ENCODE measurements at places on chromosomes 13 and 19.

DNA sequence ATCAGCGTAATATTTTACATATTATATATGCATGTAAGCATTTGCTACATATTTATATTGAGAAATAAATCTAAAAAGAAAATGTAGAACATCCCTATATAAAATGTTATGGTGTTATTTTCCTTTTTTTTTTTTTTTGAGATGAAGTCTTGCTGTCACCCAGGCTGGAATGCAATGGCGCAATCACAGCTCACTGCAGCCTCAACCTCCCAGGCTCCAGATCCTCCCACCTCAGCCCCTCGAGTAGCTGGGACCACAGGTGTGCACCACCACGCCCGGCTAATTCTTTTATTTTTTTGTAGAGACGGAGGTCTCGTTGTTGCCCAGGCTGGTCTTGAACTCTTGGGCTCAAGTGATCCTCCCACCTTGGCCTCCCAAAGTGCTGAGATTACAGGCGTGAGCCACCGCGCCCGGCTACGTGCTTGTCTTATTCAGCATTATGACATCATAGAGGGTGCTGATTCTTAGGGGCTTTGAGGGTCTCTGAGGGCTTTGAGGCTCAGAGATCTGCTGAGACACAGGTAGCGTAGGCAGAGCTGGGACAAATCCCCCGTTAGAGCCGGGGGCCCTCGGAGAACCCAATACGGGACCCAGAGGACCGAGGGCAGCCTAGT lies 101.9 kb downstream of the GADD45B start:
- DNase-seq = no peak

DNA sequence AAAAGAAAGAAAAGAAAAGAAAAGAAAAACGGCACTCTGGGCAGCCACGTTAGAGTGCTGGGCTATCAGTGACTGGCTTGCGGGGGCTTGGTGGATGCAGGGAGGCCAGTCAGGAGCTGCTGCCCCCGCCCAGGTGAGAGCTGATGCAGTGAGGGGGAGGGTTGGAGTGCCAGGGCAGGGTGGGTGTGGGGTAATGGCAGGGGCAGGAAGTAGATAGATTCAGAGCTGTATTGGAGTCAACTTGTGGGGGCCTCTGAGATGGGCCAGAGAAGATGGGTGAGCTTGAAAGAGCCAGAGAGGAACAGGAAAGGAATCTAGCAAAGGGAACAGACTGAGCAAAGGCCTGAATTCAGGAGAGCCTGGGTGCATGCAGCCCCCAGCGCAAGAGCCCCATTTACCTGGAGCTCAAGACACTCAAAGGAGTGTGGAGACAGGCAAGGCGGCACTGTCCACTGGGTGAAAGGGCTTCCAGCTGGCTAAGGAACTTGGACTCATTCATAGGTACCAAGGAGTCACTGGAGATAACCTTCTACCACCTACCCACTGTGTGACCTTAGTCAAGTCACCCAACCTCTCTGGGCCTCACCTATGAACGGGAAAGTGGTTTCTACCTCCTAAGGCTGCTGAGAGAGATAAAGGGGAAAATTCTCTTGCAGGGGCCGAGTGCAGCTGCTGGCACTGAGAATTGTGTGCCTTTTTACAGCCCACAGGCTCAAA lies 20.2 kb downstream of the VSTM2B start:
- no peak for DNase-seq

DNA sequence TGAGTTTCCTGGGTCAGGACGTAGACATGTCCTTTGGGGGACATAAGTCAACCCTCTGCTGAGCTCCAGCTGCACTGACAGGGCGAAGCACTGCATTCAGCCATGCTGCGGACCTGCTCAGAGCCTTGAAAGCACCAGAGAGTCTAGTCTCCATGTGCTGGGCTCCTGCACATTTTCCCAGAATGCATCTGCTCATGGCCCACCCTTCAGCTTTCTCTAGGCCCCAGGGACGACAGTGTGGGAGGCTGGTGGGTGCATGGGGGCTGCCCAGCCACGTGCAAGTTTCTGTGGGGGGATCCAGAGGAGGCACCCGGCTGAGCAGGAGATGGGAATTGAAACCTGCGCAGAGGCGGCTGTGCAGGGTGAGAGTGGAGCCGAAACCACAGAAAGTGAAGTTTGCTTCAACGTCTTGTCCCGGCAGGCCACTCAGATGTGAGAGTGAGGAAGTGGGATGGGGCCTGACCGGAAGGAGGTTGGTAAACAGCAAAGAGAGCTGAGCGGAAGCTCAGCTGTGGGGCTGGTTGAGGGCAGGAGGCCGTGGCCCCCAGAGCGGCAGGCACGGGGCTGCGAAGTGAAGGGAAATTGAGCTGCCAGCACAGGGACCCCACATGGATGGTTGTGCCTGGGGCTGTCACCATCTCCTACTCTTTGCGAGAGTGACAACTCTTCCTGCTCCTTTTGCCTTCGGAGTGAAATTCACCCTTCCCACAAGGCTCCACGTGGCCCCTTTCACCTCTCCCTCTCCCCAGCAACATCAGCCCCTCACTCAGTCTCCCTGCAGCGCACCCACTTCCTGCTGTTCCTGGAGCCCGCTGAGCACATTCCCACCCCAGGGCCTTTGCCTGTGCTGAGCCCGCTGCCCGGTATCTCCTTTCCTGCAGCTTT lies 11.8 kb downstream of the PGLS start:
- DNase-seq = no peak

DNA sequence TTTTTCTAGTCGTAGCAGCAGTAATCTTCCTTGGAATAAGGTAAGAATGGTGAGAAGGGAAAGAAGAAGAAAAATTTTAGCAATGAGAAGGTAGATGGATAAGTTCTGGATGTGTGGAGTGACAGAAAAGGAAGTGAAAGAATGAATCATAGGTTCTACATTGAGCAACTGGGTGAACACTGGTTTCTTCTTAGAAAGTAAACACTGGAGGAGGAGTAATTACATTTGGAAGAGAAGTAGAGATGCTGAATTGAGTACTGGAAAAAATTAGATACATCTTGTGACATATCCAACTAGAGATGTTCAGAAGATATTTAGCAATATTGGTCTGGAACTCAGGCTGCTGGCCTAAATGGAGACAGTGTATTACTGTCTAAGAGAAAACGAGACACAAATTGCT lies 148.5 kb downstream of the GPC5 start:
- DNase-seq = no peak

DNA sequence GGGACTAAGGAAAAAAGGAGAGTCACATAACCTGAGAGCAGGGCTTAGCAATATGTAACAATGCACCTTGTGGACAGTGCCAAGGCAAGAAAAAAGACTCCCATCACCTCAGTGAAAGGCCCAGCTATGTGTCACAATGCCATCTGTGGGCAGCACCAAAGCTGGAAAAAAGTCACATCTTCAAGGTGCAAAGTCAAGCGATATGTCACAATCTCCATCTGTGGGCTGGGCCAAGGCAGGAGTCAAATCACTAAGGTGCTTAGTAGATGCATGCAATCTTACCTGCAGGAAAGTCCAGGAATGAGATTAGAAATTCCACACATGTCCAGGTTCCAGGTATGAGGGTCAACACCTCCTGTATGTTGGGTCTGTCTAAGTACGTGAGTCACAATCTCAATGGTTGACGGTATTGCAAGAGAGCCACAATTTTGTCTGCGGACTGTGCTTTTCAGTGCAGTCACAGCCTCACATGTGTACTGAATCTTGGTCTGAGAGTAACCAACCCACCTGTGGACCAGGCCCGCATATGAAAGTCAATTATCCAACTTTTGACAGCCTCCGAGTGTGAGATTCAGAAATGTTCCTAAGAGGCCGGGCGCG lies 14.8 kb upstream of the ZNF43 start:
- no peak for DNase-seq

DNA sequence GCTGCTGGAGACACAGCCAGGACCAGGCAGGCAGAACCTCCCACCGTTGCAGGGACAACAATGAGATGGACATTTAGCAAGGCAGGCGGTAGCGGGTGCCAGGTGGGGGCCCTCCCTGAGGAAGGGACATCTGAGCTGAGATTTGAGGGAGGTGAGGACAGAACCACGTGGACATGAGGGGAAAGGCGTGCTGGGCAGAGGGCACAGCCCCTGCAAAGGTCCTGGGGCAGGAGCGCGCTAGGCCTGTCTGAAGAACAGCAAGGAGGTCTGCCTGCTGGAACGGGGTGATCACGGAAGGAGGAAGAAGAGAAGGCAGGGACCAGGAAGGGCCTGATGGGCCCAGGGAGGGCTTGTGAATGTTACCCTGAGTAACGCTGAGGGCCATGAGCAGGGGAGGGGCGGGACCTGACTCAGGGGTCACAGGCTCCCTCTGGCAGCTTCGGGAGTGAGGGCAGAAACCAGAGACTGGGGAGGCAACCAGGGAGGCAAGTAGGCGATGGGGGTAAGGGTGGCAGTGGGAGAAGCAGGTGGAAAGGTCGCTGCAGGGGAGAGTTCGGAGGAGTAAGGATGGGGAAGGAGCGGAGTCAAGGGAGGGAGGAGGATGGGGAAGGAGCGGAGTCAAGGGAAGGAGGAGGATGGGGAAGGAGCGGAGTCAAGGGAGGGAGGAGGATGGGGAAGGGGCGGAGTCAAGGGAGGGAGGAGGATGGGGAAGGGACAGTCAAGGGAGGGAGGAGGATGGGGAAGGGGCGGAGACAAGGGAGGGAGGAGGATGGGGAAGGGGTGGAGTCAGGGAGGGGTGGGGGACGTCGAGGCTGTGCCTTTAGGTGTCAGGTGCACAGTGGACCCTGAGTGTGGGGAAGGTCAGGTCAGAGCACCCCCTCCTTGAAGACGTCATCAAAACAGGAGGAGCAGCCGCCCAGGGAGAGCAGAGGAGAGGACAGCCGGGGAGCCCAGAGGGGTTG lies 15.7 kb upstream of the B3GNT3 start:
- DNase-seq = no peak

All from right forelimb (tissue), 1 donor.